ENCODE measurements at places on chromosomes 1 and 21.

DNA sequence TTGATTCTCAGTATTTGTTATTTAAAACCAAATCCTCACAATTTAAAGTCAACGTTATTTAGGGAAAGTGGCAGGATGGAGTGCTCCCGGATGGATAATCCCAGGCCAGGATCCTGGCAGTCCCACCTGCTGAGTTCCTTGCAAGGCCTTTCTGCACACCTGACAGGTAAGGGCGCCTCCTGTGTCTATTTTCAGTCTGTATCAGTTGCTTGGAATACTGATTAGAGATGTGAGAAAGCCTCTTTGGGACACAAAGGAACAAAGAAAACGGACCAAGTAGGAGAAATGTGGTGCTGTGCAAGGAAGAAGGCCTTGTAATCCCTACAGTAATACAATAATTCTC lies 12.2 kb downstream of the STYXL2 start:
- no peak for DNase-seq

- DNase-seq, result no peak
Observed at GRCh38 chr1:115251340-115251748, 86.7 kb downstream of the NGF start.

- DNase-seq, result no peak
Observed at GRCh38 chr21:38355353-38355752, 98.6 kb downstream of the KCNJ15 start.

DNA sequence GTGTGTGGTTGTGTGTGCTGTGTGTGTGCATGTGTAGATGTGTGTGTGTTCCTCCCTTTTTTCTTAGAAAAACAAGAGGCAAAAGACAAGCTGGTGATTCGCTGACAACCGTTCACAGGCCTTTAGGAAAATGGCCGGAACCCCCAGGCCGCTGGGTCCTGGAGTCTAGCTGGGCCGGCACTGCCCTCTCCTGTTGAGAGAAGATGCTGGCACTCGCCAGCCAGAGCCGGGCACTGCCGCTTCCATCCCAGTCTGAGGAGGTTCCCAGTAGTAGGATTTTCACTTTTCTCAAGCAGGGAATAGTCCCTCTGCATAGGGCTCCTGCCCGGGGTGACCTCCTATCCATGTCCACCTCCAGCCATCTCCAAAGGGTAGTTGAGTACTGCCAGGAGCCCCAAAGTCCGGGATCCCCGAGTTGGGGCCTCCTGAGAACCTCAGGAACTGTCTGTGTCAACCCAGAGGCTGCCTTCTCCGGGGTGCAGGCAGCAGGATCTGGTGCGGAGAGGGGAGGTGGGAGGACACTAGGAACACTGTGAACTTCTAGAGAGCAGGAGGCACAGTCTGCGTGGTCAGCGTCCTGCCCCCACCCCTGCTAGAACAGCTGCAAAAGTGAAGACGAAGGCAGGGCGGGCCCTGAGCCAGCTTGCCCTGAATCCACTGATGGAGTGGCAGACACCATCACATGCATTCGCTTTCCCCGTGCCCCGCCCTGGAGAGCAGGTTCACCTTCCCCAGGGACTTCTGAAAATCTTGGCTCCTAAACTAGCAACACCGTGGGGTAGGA lies 44.1 kb upstream of the ARHGEF16 start:
- DNase-seq, result peak; percentile 48

GRCh38 chr1:6456800-6457466 lies 9.0 kb downstream of the TNFRSF25 start:
- DNase-seq, result no peak

GRCh38 chr1:45568421-45568820 lies 15.4 kb upstream of the NASP start:
- no peak for DNase-seq

- no peak for DNase-seq
Observed at GRCh38 chr1:214364386-214364785, 83.4 kb downstream of the SMYD2 start.

DNA sequence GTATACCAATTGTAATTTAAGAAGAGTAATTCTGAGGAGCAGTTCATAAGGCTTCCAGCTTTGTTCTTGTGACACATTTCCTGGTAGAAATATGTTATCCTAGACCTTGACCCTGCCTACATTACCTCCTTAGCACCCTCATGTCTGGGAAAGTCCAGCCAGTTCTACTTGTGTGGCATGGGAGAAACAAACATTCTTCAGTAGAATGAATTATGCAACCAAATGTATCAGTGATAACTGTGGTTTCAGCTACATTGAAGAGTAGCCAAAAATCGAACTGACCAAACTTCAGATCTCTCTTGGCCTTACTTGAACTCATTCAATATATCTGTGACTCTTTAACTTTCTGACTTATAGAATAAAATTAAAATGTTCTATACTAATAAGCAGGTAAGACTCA lies 308.1 kb upstream of the LYPLAL1 start:
- no peak for DNase-seq

- DNase-seq, result no peak
Observed at GRCh38 chr1:61387829-61388228, 305.5 kb downstream of the NFIA start.

- DNase-seq, result peak; percentile 49
Observed at GRCh38 chr1:40818264-40818961, 34.8 kb downstream of the KCNQ4 start.

- no peak for DNase-seq
Observed at GRCh38 chr1:44630116-44630515, 44.2 kb downstream of the TMEM53 start.

DNA sequence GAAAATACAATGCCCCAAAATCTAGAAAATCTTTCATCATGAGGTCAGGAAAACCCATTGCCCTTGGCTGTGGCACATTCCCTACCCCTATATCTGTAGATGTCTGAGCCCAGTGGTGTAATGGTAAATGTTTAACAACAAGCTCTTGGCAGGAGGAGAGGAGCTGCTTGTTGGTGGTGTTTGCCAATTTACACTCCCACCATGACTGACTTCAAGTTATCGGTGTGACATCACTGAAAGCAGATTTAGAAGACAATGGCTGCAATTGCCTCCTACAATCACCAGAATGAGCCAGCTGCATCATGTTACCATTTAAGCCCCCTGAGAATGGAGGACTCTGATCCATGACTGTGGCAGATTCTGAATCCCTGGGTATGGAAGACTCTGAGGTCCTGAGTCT lies 70.9 kb downstream of the SDC3 start:
- DNase-seq, result no peak

DNA sequence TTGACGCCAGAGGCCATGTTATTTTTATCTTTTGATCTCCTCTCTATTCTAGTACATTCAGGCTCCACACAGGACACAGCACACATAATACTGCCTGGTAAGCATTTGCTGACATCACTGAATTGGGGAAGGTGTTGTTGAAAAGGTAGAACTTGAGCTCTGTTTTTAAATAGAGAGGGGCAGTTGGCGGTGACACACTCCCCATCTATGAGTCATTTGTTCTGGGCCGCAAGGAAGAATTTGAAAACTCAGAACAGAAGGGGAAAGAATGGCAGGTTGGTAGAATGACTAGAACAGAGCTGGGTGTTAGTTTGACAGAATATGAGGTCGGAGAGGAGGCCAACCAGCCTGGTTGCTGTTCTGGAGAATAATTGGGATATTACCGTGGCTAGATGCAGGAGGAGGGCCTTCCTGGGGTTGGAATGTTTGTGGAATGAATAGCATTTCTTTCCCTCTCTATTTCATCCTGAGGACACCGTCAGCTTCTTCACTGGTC lies 52.1 kb upstream of the ERRFI1 start:
- no peak for DNase-seq

GRCh38 chr1:234875328-234875952 lies 253.2 kb downstream of the TOMM20 start:
- DNase-seq, result no peak

DNA sequence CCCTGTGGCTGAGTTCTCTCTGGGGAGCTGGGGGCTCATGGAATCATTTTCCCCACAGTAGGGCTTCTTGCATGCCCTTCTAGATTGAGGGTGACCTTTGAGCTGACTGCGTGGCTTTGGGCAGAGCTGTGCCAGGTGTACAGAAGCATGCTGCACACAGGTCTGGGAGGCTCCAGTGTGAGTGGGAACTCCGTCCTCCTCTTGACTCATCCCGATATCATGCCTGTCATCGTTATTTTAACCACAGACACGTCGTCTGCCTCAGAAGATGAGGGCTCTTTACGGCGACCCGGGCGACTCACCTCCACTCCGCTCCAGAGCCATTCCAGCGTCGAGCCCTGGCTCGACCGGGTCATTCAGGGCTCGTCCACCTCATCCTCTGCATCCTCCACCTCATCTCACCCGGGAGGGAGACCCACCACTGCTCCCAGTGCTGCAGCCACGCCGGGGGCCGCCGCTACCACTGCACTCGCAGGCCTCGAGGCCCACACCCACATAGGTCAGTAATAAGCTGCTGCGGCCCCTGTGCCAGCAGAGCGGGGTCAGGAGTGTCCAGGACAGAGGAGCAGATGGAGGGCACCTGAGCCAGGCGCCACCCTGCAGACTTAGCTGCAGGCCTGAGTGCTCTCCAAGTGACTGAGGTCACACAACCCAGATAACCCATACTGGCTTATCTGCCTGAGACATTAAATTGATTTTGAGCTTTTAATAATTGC lies 39.8 kb downstream of the DIP2A start:
- no peak for DNase-seq

GRCh38 chr21:36695671-36696389 lies 3.1 kb upstream of the SIM2 start:
- peak; percentile 43 for DNase-seq

DNA sequence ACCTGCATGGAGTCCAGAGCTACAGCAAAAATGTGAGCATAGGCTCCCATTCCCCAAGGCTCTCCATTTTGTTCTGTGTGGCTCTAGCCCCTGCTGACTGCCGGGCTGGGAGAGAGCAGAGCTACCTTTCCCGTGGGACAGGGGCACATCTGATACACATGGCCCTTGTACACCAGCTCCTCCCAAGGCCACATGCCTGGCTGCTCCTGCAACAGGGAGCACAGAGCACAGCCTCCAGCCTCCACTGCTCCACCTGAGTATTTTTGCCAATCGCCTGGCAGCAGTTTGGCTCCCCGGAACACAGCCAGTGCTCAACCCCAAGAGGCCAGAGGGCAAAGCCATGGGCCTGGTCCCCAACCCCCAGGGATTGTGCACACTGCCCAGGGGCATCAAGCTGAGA lies 146.5 kb downstream of the CHD1L start:
- DNase-seq, result no peak

DNA sequence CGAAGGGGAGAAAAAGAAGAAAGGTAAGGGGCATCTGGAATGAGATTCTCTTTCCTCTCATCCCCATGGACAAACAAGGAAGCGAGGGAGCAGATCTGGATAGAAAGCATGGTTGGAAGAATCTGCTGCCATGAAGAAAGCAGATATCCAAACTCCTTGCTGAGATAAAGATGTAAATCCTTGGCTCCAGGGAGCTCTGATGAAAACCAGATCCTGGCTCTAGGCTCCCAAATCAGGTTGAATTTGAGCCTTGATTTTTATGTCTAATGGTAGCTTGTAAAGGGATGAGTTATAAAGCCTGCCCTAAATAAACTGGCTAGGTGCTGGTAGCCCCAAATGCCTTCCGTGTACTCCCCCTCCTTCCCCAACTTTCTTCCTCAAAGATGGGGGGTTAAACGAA lies 64.1 kb upstream of the LAX1 start:
- no peak for DNase-seq

- DNase-seq, result peak; percentile 53
Observed at GRCh38 chr1:118979754-118980575, 8.2 kb downstream of the TBX15 start.

DNA sequence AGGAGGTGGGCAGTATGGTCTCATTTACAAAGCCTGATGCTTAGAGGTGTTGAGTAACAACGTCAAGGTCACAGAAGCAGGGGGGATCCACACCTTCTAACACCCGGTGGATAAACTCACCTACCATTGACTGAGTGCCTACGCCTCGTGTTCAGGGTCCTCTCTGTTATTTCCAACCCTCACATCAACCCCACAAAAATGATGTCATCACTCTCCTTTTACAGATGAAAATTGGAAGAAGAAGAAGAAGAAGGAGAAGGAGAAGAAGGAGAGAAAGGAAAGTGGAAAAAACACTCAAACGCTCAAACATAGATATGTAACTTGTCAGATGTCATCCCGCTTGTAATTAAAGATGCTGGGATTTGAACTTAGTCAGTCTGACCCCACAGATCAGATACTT lies 653 bp upstream of the KCNN3 start:
- no peak for DNase-seq

GRCh38 chr1:201350884-201351283 lies 26.6 kb downstream of the TNNT2 start:
- no peak for DNase-seq

- DNase-seq, result no peak
Observed at GRCh38 chr1:226728448-226728847, 10.6 kb downstream of the ITPKB start.

DNA sequence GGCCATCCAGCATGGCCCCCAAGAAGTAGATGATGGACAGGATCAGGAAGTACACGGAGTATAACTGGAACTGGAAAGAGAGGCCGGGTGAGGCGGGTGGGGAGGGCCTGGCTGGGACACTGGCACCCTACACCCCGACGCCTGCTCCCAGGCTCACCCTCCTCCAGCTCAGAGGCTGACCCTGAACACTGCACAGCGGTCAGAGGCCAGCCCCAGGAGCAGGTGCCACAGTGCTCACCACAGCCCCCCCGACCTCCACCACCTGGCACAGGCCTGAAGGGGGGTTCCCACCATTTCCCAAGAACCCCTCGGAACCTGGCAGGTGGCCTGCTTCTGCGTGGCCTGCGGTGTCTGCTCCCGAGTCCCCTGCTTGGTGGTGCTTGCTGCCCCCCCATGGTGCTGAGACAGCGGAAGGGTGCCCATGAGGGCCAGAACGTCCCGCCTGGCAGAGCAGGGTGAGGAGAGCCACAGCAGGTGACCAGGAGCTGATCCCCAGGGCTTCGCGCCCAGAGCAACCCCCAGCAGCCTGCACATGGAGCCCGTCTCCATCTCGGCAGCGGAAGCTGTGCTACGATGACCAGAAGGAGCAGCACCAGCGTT lies 26.1 kb downstream of the SLC19A1 start:
- DNase-seq, result no peak

GRCh38 chr1:30162565-30162964 lies 560.8 kb downstream of the MATN1 start:
- DNase-seq, result no peak

- DNase-seq, result no peak
Observed at GRCh38 chr1:236090741-236091147, 25.9 kb upstream of the NID1 start.

- DNase-seq, result no peak
Observed at GRCh38 chr21:38114717-38115333, 142.0 kb upstream of the KCNJ15 start.

GRCh38 chr1:165633614-165634013 lies 2.6 kb downstream of the MGST3 start:
- DNase-seq, result no peak

- no peak for DNase-seq
Observed at GRCh38 chr1:35287807-35288640, 19.5 kb downstream of the ZMYM4 start.

GRCh38 chr1:43872280-43872679 lies 61.3 kb upstream of the ARTN start:
- no peak for DNase-seq

- no peak for DNase-seq
Observed at GRCh38 chr1:155073377-155074242, 5.0 kb upstream of the EFNA3 start.
